Type B pancreatic cell (in vitro differentiated cells): ENCODE measurements at places on chromosomes 6 and 20. TPM values are rescaled to one million over a fixed set of nuclear protein-coding genes. Genes with fewer than 3 reads are reported as not detected.

PRDM13 gene
- total RNA-seq: not detected in 2 replicates

HLA-DPA1 gene
- total RNA-seq: 1.3 and 2.6 TPM in 2 replicates

C6orf58 gene
- total RNA-seq: 0.63 TPM in 1 of 2 replicates, not detected in the other

BPIFB4 gene
- not detected in 2 replicates for total RNA-seq

CFB gene
- total RNA-seq: 7.8 and 13.6 TPM in 2 replicates

DST gene
- total RNA-seq: 116 and 139 TPM in 2 replicates

KCNQ5 gene
- total RNA-seq: 1.1 and 1.7 TPM in 2 replicates

EPHA7 gene
- total RNA-seq: 22.7 and 48.9 TPM in 2 replicates

SLC24A3 gene
- total RNA-seq: 12.0 and 14.0 TPM in 2 replicates

EYA2 gene
- 8.1 and 8.4 TPM in 2 replicates for total RNA-seq

OR2H1 gene
- total RNA-seq: not detected in 2 replicates

DNA sequence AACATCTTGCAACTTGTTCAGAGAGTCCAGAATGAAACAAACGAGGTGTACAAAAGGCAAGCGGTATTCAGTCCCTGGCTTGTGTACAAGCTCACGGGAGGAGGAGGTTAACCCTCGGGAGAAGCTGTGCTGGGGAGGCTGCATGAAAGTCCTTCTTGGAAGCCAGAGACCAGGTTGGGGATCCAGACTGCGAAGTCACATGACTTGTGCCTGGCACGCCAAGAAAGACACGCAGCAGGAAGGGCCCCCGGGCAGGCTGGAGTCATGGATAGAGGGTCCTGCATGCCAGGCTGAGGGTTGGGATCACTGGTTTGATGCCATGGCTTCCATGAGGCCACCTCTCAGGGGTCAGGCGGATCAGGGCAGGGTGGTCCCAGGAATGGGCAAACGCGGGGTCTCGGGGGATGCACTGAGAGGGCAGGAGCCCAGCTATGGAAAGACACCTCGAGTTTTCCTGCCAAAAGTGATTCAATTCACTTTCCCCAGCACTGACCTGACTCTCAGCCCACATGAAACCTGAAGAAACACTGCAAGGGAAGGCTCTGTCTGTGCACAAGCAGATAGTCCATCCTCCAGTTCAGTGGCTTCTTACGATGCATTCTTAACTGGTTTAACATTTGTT lies 79.4 kb downstream of the DLL1 start:
- peak; percentile 63 for DNase-seq

DNA sequence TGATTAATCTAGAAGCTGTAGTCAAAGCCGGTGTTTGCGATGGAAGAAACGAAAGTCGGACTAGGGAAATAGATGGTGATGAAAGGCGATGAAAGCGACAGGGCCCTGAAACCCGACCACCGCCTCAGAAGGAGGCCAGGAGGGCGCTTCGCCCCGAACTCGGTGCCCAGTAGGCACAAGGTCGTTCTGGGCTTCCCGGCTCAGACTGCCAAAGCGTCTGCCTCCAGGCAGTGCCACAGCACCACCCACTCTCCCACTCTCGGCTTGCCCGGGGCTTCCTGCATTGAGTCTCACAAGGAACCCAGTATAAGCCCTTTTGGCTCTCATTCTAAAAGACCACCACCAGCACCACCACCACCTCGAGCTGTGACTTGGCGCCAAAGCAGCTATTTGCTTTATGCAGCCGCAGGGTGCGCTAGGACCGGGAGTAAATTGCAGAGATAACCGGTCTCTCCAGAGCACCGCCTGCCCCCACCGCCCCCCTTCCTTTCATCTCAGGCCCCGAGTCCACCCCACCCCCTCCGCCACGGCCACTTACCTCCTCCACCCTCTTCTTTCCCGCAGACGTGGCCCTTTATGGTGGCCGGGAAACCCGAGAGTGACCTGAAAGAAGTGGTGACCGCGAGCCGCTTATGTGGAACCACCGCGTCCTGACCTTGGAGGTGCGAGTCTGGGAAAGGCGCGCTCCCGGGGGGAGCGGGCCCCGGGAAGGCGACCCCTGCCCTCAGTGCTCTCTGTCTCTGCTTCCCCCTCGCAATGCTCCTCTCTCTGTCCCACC lies 2.4 kb downstream of the TCF21 start:
- no peak for DNase-seq

GRCh38 chr6:152380351-152380767 lies 256.8 kb downstream of the SYNE1 start:
- DNase-seq: no peak

GRCh38 chr20:48788486-48789072 lies 39.2 kb downstream of the PREX1 start:
- no peak for DNase-seq

- DNase-seq: no peak
Observed at GRCh38 chr20:63446216-63447024, 26.0 kb downstream of the KCNQ2 start.

DNA sequence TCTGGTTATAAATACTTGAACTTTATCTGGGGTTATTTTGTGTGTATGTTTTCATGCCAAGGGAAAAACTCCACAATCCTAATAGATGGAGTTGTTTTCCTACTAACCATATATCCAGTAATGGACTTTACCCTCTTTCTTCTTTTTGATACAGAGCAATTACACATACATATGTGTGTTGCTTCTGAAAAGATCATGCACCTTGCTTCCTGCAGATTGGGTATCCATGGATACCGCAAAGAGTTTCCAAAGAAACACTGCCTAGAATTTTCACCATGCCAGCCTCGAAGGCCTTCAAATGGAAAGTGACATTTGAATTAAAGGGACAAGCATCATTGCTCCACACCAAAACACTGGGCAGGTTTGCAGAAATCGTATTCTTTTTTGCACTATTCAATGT lies 26.8 kb downstream of the HDDC2 start:
- no peak for DNase-seq

GRCh38 chr20:10553326-10553984 lies 118.3 kb downstream of the SLX4IP start:
- no peak for DNase-seq

DNA sequence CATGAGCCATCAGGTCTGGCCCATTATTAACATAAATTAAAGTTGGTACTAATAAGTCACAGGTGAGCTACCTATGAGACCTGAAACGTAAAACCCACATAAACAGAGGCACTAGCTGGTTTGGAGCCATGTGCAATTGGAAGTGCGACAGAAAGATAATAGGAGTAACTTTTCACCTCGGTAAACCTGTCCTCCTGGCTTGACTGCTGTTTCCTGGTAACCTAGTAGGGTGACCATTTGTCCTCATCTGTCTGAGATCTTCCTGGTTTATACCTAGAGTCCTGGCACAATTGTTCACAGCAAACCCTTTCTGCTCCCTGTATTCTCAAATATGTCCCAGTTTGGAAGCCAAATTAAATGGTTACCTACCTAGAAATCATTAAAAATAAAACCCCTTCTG lies 7.4 kb downstream of the TBC1D20 start:
- DNase-seq: no peak

DNA sequence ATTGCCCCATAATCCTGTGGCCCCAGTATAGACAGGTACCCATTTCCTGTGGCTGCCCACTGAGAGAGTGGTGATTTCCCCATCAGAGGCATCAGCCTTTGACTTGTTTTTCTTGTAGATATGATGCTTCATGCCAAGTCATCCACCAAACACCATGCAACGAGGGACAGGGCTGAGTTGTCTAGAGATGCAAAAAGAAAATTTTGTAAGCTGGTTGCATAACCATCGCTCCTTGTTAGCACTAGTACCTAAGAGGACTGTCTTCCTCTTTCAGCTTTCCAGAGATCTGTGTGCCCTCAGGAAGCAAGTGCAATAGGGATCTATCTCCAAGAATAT lies 166.8 kb downstream of the BCAS1 start:
- no peak for DNase-seq

DNA sequence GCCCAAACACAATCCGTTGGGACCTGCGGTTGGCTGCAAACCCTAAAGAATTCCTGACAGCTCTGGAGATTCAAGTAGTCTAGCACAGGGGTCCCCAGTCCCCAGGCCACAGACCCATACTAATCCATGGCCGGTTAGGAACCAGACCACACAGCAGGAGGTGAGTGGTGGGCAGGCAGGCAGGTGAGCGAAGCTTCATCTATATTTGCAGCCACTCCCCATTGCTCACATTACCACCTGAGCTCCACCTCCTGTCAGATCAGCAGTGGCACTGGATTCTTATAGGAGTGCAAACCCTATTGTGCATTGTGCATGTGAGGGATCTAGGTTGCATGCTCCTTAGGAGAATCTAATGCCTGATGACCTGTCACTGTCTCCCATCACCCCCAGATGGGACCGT lies 16.6 kb downstream of the TFEB start:
- DNase-seq: no peak

- DNase-seq: no peak
Observed at GRCh38 chr20:58907320-58908137, 55.0 kb downstream of the GNAS start.

DNA sequence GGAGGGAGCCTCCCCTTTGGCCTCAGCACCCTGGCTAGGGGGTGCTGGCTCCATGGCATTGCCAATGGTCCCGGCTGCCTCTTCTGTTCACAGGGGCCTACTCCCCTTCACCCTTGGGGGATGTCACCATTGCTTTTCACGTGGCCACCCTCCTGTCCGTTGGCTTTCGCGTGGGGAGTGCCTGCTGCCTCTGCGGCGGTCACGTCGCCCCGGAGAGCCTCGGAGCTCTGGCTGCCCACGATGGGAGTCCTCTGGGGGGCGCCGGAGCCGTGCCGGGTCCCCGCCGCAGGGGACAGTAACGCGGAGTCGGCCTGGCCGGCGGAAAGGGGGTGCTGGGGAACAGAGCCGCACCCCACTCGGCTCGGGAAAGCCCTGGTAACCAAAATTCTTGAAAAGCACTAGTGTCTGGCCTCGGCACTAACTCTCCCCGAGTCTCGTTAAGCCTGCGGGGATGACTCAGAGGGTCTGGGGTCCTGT lies 661 bp upstream of the HEBP2 start:
- DNase-seq: no peak

- DNase-seq: no peak
Observed at GRCh38 chr20:6976106-6976900, 208.8 kb downstream of the BMP2 start.

DNA sequence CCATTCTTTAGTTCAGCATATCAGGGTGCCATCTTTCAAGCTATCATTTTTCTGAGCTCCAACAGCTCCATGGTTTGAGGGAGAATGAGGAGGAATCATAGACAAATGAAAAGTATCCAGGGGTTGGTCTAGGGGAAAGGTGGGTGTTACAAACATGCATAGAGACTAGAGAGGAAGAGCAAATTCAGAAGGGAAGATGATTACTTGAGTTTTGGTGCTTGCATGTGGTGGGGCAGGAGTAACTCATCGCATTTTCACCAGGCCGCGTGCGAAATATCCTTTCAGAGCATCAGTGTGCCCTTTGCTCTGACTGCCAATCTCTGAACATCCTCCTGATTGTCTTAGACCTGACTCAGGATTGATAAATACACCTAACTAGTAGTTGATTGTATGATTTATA lies 7.7 kb upstream of the BICRAL start:
- DNase-seq: no peak

GRCh38 chr20:34921436-34921835 lies 34.2 kb downstream of the GSS start:
- no peak for DNase-seq

- no peak for DNase-seq
Observed at GRCh38 chr6:36129941-36130666, at the start of gene MAPK13. Gene MAPK13, plus strand, starts transcription at chr6:36130513. Its CDS starts 70 bp downstream, at chr6:36130583.

GRCh38 chr20:23823111-23823510 lies 3.4 kb downstream of the CST2 start:
- DNase-seq: no peak

- DNase-seq: no peak
Observed at GRCh38 chr6:19153270-19153980, 683.7 kb upstream of the ID4 start.

GRCh38 chr6:104795363-104795762 lies 64.4 kb downstream of the HACE1 start:
- no peak for DNase-seq

DNA sequence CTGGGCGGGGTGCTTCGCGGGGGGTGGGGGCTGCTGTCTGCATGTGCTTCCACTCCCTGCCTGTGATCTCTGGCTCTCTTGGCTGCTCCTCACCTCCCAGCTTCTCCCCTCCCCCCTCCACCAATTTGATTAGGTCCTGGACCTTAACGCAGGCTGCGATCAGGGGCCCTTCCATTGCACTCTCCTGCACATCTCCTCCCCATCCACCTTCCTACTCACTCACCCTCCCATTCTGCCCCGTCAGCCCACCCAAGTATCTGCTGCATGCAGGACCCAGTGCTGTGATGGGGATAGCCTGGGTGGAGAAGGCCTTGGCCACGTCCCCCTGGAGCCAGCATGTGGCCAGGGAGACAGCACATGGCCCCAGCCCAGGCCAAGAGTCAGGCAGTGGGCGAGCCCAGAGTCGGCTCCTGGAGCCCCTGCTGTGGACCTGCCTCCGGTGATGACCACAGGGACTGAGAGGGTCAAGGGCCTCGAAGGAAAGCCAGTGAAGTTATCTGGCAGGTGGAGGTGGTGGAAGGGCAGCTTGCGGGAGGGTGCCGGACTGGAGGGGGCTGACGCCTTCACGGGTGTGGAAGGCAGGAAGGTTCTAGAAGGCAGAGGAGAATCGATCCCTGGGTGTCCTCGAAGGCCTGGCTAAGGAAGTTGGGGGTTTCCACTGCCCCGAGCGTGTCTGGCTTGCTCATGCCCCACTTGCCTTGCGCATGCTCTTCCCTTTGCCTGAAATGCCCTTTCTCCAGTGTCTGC lies 40.7 kb downstream of the SRC start:
- no peak for DNase-seq

DNA sequence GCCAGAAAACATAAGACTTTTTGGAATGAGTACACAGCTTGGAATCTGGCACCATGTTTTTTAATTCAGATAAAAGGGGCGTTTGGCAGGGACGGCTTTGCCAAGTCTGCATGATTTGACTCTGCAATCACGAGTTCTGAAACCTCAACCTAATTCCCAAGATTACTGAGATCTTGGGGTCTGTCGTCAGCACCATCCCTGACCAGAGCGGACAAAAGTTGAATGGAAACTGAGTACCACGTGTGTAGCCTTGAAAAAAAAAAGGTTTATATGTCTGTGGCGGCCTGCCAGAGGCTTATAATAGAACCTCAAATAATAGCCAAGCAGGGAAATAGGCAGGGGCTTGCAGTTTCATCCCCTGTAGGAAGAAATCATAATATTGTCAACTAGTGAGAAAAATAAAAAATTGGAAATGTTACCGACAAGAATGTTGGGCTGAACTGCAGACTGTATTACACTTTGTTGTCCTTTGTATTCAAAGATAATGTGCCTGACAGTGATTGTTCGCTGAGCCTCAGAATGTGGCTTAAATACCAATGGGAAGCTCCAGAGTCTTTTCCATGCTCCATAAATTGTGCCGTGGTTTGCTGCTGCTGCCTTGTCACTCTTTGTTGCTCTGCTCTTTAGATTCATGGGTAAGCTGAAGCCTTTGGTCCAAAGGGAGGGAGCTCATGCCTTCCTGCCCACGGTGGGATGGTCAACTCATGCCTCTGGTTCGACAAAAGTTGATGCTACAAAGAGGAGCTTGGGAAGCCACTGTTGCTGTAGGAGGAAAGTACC lies 118.8 kb upstream of the ARID1B start:
- DNase-seq: no peak

GRCh38 chr6:57242505-57242904 lies 20.4 kb upstream of the RAB23 start:
- no peak for DNase-seq

DNA sequence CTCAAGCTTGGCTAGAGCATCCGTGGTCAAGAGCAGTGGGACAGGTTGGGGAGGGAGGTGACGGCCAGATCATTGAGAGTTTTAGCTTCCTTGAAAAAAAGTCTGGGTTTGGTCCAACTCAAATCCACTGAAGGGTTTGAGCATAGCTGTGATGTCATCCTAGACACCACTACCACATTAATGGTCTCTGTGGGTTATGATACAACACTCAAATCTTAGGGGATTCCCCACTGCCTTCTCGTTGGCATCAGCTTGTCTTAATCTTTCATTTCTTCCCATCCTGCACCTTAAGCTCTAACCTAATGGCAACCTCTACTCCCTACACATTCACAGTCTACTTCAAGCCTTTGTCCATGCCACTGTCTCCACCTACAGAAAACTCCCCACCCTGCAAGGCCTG lies 77.3 kb downstream of the BMP6 start:
- DNase-seq: no peak
